ENCODE measurements at places on chromosomes 16 and 17.
A peak's percentile ranks its signal among the peaks of the same experiment; 100 is the strongest.

- DNase-seq = peak; percentile 36
Measured at GRCh38 chr17:82267575-82268379, 5.7 kb downstream of the CSNK1D start.

- DNase-seq = no peak
Measured at GRCh38 chr17:56074361-56074890, 78.8 kb upstream of the ANKFN1 start.

GRCh38 chr16:65601781-65602180 lies 479.9 kb upstream of the CDH11 start:
- DNase-seq = no peak

DNA sequence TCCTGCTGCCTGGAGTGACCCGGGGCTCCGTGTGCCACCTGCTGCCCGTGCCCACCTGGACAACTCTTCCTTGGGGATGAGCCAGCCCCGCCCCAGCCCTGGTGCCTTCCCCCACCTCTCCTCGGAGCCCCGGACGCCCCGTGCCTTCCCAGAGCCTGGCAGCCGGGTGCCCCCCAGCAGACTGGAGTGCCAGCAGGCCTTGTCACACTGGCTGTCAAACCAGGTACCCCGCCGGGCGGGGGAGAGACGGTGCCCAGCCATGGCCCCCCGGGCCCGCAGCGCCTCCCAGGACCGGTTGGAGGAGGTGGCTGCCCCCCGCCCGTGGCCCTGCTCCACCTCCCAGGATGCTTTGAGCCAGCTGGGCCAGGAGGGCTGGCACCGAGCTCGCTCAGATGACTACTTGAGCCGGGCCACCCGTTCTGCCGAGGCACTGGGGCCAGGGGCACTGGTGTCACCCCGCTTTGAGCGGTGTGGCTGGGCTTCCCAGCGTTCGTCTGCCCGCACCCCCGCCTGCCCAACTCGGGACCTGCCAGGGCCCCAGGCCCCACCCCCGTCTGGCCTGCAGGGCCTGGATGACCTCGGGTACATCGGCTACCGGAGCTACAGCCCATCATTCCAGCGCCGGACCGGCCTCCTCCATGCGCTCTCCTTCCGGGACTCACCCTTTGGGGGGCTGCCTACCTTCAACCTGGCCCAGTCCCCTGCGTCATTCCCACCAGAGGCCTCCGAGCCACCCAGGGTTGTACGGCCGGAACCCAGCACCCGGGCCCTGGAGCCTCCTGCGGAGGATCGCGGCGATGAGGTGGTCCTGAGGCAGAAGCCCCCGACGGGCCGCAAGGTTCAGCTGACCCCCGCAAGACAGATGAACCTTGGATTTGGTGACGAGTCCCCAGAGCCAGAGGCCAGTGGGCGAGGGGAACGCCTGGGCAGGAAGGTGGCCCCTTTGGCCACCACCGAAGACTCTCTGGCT lies 38.4 kb downstream of the ARHGAP23 start:
- no peak for DNase-seq

DNA sequence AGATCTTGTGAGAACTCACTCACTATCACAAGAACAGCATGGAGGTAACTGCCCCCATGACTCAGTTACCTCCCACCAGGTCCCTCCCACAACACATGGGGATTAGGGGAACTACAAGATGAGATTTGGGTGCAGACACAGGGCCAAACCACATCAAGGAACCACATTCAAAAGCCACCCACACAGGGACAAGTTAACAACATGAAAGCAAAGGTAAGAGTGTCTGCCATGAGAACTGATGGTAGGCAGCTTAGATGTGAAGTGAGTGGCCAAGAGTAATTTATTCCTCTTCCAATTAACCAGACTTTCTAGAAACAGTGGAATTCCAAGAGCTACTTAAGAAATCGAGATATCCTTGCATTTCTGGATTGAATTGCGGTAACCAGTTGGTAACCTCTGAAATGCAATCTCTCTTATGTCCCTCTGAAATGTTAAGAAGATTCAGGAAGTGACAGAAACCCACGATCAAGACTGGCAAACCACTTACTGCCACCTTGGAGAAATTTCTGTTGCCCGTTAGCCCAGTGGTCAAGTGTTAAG lies 167.4 kb upstream of the CACNG5 start:
- DNase-seq = peak; percentile 67

DNA sequence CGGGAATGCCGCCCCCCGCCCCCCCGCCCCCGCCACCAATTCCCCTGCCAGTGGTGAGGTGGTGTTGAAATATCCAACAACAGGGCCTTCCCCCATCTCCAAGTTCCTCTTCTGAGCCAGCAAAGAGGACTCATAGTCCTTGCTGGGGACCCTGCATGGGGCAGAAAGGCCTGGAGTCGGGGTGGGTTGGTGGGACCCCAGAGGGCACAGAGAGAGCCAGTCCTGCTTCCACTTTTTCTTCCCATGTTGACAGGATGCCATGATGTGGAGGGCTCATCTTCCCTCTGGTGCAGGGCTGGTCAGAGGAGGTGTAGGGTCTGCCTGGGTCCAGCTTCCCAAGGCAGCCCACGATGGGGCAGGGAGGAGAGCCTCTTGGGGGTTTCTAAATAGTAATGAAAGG lies 49.0 kb upstream of the PIK3R6 start:
- DNase-seq = no peak

- DNase-seq = no peak
Measured at GRCh38 chr17:4453812-4454591, 20.3 kb downstream of the SPNS3 start.

- DNase-seq = no peak
Measured at GRCh38 chr17:74259667-74260524, 14.1 kb upstream of the DNAI2 start.

All from activated T-cell treated with anti-CD3 and anti-CD28 coated beads for 4 hours (primary cell).